ENCODE measurements at places on chromosomes 11 and 22. TPM values are rescaled to one million over a fixed set of nuclear protein-coding genes. Genes with fewer than 3 reads are reported as not detected.

The MMP3 gene
- not detected for total RNA-seq

The C11orf91 gene
- not detected for total RNA-seq

The CLMP gene
- total RNA-seq = 0.10 TPM

The VPS11 gene
- 34.7 TPM for total RNA-seq

The OR5AK2 gene
- total RNA-seq = not detected

The BIRC3 gene
- total RNA-seq = 228 TPM

The PAMR1 gene
- 0.10 TPM for total RNA-seq

The B4GALNT4 gene
- total RNA-seq = 0.21 TPM

The SLC22A6 gene
- total RNA-seq = not detected

The ANO1 gene
- not detected for total RNA-seq

The ART1 gene
- total RNA-seq = not detected

The TMEM135 gene
- 10.6 TPM for total RNA-seq

The C11orf86 gene
- total RNA-seq = not detected
